Astrocyte of the spinal cord (primary cell): ENCODE measurements at places on chromosomes 1 and 21.
A peak's percentile ranks its signal among the peaks of the same experiment; 100 is the strongest.

DNA sequence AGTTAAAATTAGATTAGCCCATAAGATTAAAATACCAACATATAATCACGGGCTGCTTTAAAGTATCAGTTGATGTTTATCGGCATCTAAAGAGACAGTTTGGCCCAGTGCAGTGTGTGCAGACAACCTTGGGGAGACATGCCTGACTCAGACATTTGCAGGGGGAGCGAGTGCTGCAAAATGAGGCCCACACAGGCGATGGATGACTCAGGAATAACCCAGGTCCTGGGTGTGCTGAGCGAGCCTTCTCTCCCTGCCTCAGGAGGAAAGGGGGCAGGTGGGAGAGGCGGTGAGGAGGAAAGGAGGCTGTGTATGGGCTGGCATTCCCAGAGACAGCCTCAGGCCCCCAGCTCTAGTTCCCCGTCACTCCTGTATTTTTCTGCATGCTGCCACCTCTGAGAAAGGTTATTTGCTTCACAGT, 9.0 kb downstream of the SLC9A1 start:
- peak; percentile 82 for DNase-seq

- DNase-seq, result peak; percentile 95
Measured at GRCh38 chr1:15178571-15179484, 25.3 kb downstream of the TMEM51 start.

- no peak for DNase-seq
Measured at GRCh38 chr1:48080331-48081255, 83.4 kb upstream of the TRABD2B start.

GRCh38 chr1:2443277-2444137, 31.1 kb upstream of the PEX10 start:
- DNase-seq, result no peak

DNA sequence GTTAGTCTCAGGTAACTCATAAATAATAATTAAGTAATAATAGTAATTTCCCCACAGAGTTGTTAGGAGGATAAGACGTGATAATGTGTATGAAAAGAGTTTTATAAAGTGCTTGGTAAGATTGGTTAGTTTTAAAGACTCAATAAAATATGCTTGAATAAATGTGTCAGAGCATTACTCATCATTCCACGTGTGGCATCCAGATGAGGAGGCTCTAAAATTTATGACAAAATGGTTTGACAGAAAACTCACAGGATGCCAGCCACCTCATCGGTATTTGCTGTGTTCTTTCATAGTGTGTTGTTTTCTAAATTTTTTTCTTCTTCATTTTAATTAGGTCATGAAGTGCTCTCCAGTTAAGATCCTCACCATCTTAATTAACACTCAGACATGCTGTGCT, 19.1 kb upstream of the SPAG17 start:
- no peak for DNase-seq

- no peak for DNase-seq
Measured at GRCh38 chr1:216175714-216176113, 247.5 kb downstream of the USH2A start.

DNA sequence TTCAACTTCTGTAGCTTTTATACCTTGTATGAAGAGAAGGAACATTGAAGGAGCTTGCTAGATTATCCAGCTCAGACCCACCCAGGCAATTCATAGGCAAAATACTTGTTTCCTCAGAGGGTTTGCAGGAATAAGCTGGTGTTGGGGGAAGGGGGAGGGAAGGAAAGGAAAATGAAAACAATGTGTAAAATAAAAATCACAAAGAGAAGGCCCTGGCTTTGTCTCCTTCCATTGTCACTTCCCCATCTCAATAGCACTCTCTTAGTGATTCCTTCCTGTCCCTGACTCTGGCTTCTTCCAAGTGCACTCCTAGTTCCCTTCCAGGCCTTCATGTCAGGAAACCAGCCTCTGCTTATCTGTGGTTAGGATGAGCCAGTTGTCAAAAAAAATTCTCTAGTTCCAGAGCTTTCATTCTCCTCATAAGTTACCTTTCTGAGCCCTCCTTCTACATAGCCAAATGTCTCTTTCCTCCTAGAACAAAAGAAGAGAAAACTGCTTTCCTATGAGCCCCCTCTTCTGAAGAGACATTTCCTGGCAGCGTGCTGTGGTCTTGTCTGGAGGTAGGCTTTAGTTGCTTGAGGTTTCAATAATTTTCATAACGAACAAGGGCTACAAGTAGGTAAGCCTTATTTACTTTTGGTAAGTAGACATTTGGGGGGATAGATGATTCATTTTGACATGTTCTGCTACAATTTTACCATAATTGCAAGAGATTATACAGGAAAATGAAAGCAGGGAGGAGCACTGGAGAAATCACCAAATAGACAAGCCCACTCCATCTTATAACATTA, 45.7 kb downstream of the FASLG start:
- no peak for DNase-seq

- no peak for DNase-seq
Measured at GRCh38 chr1:93442008-93442666, 5.8 kb upstream of the FNBP1L start.

DNA sequence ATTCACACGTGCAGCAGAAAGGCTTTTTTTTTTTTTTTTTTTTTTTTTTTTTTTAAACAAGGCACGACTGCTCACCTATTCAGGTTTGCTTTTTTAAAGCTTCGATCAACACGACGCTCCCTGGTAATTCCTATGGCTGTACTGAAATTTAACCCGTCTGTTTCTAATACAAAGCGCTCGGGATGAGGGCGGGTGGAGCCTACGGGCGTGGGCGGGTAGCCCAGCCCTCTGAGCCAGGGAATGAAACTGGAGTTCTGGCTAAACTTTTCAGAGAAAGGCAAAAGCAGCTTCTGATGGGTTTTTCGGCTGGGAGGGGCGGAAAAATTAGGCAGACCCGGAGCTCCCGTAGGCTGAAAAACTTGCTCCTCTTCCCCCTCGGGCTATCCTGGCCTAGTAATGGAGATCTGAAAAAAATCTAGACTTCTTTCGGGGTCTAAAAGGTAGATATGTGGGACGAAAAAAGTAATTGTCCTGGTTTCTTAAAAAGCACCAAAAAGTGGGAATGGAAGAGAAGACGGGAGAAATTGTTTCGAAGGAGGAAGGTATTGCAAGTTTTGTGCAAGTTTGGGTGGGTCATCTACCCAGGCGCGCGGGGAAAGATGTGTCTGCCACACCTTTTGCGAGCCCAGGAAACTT, 7.4 kb downstream of the NR5A2 start:
- DNase-seq, result no peak

GRCh38 chr1:232748910-232749368, 56.3 kb upstream of the MAP10 start:
- DNase-seq, result no peak
